Hematopoietic multipotent progenitor cell (in vitro differentiated cells): ENCODE measurements at places on chromosomes 13 and 19.

- no peak for DNase-seq
These were observed 4.7 kb downstream of the PTH2 start for GRCh38 chr19:49418511-49418910.

DNA sequence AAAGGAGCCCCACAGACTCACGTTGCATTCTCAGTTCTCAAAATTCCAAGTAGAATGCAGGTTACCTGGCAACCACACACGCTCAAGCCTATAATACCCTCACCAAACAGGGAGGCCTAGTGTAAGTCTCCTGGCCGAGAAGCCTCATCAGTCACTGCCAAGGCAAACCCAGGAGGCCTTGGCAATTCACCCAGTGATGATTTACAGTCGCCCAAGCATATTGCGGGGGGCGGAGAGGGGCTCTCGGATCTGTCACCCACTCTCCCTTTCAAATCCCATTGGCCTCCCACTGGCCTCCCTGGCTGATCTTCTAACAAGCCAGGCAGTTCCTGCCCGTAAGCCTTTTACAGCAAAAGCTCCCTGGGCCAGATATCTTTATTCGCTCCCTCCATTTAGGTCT is 1.1 kb downstream of the AKAP8L start:
- DNase-seq, result no peak

DNA sequence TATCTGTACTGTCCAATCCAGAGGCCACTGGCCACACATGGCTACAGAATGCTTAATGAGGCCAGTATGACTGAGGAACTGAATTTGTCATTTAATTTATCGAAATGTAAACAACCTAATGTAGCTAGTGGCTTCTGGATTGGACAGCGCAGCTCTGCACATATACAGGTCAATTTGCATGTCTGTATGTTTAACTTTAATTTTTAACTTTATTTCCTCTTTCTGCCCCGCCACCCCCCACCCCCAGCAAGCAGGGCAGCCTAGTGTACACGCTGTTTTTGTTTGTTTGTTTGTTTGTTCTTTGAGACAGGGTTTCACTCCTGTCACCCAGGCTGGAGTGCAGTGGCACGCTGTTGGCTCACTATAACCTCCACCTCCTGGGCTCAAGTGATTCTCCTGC is 15.5 kb downstream of the ZSWIM9 start:
- DNase-seq, result no peak

GRCh38 chr13:42497798-42498197 is 76.2 kb upstream of the TNFSF11 start:
- peak; percentile 34 for DNase-seq

DNA sequence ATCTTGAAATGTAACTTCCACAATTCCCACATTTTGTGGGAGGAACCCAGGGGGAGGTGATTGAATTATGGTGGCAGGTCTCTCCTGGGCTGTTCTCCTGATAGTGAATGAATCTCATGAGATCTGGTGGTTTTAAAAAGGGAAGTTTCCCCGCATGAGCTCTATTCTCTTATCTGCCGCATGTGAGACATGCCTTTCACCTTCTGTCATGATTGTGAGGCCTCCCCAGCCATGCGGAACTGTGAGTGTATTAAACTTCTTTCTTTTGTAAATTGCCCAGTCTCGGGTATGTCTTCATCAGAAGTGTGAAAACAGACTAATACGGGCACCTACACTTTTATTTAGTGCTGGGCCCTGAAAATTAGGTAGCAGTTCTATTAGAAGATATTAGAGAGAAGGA is 45.8 kb downstream of the TNFSF13B start:
- DNase-seq, result no peak

DNA sequence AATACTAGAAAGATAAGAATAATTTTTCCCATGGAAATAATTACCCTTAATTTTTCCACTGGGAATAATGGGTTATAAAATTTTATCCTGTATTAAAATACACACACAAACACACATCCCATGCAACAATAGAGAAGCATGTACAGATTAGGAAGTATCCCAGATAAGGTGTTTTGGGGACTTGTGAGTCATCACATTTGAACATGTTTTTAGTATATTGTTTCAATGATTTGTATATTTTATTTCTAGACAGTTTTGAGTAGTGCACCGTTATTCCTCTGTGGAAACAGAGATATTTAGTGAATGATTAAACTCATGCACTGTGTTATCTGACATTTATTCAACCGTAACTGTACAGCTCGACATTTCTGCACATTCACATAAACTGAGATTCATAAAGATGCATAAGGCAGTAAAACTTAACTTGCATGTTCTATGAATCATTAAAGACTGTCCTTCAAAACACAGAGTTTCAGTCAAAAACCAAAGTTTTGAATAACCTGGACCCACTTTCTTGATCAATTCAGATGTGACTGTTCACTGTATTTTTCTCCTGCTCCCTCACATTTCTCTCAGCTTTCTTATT is 30.1 kb downstream of the KLF12 start:
- no peak for DNase-seq

- DNase-seq, result no peak
These were observed 3.4 kb upstream of the FCGBP start for GRCh38 chr19:39937787-39938186.

DNA sequence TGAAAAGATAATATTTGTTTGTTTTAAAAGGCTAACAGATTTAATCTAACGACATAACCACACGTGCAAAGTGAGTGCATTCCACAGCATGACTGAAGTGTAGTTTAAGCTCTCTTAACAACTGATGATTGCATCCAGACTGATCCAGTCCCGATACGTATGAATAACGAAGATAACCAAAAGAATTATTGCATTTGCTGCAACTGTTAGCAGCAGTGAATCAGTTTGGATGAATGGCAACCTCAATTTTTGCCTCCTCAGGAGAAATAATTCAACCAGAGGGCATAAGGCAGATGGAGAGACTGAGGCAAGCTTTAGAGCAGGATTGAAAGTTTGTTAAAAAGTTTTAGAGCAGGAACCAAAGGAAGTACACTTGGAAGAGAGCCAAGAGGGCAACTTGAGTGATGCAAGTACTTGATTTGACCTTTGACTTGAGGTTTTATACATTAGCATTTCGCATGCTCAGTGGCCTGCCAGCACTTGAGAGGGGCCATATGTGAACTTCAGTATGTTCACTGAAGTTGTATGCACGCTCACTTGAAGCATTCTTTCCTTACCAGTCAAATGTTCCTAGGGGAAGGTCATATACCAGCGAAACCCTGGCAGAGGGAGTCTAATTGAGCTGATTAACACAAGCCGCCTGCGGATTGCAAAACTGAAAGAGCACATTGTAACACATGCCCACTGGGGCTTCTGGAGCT is 835.0 kb upstream of the PCDH20 start:
- no peak for DNase-seq

GRCh38 chr19:57651654-57651996 is 17.1 kb upstream of the ZSCAN4 start:
- no peak for DNase-seq

GRCh38 chr13:91145571-91146205 is 201.8 kb upstream of the MIR17HG start:
- no peak for DNase-seq

DNA sequence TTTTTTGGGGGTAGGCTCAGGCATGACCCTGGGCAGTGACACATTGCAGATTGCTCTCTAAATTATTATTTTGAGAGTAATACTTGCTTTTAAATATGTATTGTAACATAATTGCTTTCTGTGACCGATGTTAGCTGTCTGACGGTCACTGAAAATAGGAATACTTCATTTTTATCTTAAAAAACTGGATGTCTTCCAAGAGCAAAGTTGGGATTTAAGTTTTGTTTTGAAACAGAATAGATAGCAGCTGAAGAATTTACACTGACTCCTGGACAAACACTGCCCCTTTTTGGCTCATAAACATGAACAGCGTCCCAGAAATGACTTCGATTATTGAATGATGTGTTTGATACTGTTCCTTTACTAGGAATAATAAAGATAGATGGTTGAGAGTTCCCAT is 535.9 kb downstream of the GPC5 start:
- DNase-seq, result no peak

GRCh38 chr13:20331419-20331818 is 99.3 kb upstream of the GJB6 start:
- no peak for DNase-seq

DNA sequence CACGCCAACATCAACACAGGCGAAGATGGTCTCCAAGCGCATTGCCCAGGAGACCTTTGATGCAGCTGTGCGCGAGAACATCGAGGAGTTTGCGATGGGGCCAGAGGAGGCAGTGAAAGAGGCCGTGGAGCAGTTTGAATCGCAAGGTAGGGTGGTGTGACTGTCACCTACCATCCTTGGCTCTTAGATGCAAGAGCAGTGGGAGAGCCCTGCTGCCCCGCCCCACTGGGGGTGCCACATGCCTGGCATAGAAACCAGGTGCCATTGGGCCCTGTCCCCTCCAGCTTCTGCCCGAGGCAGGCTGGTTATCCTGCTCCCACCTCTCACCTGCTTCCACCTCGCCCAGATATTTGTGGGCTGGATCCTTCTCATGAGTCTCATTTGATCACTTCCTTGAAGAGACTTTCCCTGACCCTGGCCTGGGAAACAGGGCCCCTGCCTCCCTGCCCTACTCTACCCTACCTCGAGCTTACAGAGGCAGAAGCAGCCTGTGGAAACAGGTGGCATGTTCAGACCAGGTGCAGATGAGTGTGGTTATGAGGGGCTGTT is 9.4 kb downstream of the ARMC6 start:
- DNase-seq, result no peak

- no peak for DNase-seq
These were observed 16.2 kb downstream of the AKAP8L start for GRCh38 chr19:15402411-15403150.
